ENCODE measurements at places on chromosomes 2 and 18.

GRCh38 chr2:44291281-44292248, 16.3 kb downstream of the SLC3A1 start:
- DNase-seq, result peak; percentile 38

GRCh38 chr2:229996320-229996719, 72.4 kb downstream of the SLC16A14 start:
- no peak for DNase-seq

DNA sequence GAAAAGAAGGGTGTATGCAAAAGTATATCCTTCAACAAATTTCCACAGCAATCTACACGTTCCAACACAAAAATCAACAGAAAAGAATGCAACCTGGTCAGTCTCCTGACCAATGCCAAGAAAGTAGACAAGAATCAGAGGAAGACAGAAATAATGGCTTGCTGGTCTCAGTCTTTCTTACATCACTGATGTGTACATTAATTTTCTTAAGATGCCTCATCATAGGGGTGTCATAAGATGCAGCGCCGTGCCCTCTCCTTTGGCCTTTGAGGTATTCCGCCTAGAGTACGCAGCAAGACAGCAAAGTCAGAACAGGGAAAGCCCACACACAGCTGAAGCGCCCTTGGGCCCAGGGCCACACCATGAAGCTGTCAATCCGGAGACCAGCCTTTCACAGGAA, 112.9 kb downstream of the RIF1 start:
- no peak for DNase-seq

GRCh38 chr2:119741868-119742267, 17.9 kb upstream of the PTPN4 start:
- no peak for DNase-seq

GRCh38 chr2:232263295-232263694, 115.3 kb upstream of the ALPP start:
- no peak for DNase-seq

- DNase-seq, result no peak
These were observed 81.2 kb downstream of the GPD2 start for GRCh38 chr2:156517419-156517818.

GRCh38 chr18:48840491-48840877, 110.3 kb downstream of the SMAD7 start:
- no peak for DNase-seq

DNA sequence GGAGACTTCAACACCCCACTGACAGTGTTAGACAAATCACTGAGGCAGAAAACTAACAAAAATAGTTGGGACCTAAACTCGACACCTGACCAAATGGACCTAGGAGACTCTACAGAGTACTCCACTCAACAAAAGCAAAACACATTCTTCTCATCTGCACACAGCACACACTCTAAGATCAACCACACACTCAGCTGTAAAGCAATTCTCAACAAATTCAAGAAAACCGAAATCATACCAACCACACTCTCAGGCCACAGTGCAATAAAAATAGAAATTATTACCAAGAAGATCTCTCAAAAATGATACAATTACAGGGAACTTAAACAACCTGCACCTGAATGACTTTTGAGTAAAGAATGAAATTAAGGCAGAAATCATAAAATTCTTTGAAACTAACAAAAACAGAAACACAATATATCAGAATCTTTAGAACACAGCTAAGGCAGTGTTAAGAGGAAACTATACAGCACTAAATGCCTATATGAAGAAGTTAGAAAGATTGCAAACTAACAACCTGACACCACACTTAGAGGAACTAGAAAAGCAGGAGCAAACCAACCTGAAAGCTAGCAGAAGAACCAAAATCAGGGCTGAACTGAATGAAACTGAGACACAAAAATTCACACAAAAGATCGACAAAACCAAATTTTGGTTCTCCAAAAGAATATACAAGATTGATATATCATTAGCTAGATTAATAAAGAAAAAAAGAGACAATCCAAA, 46.3 kb downstream of the RTTN start:
- no peak for DNase-seq

DNA sequence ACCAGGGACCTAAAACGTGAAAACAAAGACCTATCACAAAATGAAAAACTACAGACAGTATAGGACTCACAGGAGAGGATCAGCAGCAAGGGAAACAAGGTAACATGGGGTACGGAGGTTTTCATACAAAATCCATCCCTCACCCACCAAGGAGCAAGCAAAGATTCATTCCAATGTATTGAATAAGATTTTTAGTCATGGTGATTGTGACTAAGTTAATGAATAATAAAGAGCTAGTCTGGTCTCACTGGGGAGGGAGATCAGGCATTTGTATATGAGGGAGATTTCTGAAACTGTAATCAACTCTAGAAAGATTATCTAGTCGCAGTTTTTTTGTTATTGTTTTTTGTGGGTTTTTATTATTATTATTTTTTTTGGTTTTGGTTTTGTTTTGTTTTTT, 336.5 kb upstream of the MMADHC start:
- no peak for DNase-seq

DNA sequence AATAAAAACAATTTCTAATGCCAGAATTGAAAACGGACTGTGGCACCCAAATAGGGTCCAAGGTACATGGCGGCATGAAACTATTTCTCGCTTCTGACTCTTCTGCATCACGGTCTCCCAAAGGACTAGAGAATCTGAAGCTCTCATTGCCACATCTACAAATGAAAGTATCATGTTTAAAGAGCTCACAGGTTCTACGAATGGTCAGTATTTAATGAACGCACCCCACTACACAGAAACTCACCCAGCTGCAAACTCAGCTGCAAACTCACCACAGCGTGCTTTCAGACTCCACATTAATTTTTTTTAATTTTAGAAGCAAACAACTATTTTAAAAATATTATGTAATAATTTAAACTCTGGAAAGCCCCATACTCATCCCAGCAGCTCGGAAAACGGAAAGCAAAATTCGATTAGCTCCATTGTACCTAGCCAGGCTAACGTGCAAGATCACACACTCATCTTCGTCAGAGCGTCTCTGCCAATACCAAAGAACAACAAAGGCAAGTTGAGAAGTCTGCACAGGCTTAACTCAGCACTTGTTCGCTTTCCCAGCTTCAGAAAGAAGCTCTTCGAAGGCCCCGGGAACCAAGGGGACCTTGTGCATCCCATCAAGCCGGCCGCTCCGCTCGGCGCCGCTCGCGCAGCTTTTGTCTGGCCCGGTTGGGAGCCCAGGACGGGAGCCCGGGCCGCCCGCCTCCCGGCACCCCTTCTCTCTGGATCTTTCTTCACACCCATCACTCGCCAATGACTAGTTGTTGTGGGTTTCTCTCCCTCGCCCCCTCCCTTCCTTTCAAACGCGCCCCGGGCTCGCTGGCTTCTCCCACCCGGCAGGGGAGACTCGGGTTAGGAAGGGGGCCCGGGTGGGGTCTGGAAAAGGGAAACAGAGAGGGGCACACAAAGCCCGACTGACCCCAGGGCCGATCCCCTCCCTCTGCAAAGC, 785 bp downstream of the CLASP1 start:
- DNase-seq, result peak; percentile 58

- no peak for DNase-seq
These were observed 43.5 kb upstream of the ZNF397 start for GRCh38 chr18:35197296-35197695.

GRCh38 chr2:33496726-33497125, 20.3 kb downstream of the RASGRP3 start:
- no peak for DNase-seq

GRCh38 chr2:189540551-189540950, 40.0 kb downstream of the SLC40A1 start:
- no peak for DNase-seq

- DNase-seq, result no peak
These were observed 93.6 kb downstream of the SH3BP4 start for GRCh38 chr2:235045336-235045972.

GRCh38 chr18:56136105-56136504, 502.3 kb downstream of the TXNL1 start:
- no peak for DNase-seq

DNA sequence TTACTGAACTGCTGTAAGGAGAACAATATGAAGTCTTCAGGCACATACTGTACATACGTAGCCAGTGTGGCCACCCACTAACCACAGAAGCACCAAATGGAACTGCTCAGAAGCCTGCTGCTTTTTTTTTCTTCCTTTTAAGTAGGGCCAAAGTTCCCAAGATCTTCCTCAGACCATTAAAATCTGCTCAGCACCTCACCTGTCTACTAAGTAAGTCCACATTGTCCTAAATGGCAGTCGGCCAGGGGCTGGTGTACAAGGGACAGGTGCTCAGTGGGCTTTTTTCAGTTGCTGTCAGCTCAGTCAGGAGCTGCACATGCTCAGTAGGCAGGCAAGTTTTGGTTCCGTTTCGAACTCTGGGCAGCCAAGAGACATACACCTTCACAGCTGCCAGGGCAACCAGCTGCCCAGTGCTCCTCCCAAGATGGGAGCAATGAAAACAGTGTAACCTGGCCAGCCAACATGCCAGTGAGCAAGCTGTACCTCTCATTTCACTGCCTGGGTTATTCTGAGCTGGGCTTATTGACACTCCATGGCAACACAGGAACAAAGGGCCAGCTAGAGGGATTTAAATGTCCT, 86.1 kb downstream of the ACVR1 start:
- no peak for DNase-seq

- no peak for DNase-seq
These were observed 515.6 kb upstream of the NRP2 start for GRCh38 chr2:205166745-205167144.

DNA sequence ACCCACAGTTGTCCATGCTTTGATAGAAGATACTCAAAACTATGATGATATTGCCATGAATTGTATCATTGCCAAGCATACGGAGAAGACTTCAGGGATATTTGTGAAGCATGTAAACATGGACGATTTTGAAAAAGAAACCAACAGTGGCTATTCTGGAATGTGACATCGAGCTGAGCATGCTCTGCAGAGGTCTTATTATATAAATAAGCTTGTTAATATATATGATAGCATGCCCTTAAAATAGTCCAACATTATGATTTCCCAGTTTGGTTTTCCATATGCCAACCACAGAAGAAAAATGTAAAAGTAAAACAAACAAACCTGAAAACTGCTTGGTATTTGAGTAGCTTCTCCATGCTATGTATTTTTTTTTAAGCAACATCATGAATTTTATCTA, 159.1 kb downstream of the LNPK start:
- DNase-seq, result no peak

DNA sequence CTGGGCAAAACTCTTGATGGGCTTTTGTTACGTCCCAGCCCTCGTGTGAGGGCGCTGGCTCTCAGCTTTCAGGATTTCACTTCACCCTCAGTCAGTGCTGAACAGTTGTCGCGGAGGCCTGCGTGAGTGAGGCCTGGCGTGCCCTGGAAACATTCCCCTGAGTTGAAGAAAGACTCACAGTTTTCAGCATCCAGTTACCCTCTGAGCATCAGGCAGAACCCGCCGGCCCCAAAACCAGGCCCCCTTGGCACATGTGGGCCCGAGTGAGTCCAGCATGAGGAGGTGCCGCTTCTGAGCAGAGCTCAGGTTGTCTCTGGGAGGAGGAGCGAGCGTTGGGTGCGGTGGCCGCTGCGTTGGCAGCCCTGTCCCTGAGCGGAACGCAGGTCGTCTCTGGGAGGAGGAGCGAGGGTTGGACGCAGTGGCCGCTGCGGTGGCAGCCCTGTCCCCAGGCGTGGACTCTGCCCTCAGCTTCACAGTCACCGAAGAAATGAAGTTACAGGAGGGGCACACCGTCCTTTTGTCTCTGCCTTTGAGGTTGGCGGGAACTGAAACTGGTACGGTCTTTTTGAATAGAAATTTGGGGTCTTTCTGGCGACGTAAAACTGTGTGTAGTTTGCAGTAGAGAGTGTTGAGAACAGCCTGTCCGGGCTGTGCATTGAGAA, at the start of gene NEU4:
NEU4 (plus strand) TSS at position 473 of the 662 bp plus-strand sequence. CDS start 5,292 bp downstream, outside the sequence.
- DNase-seq, result peak; percentile 3

DNA sequence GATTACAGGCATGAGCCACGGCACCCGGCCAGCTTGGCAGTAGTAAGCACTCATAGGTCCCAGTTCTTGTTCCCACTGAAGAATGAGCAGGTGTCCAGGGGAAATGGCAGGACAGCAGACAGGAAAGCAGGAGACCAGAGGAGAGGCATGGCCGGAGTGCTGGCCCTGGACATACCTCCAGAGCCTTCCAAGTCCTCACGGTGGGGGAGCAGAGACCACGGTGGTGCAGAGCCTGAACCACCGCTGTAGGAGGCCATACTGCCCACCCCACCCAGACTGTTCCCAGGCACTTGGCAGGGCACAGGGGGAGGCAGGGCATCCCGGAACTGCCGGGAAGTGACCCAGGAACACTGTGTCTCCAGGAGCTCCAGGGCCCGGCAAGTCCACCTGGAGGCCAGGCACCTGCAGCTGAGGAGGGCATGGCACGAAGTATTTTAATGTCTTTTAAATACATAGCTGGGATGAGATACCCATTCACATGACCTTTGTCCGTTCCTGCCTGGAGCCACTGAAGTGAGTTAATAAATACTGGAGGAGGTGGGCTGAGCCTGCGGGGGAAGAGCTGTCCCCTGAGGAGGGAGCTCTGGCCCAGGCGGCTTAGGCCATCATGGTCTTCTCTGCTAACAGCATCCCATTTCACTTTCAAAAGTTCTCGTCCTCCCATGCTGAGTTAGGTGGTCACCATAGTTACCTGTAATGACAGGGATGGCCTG, 49.7 kb upstream of the TFCP2L1 start:
- DNase-seq, result no peak

DNA sequence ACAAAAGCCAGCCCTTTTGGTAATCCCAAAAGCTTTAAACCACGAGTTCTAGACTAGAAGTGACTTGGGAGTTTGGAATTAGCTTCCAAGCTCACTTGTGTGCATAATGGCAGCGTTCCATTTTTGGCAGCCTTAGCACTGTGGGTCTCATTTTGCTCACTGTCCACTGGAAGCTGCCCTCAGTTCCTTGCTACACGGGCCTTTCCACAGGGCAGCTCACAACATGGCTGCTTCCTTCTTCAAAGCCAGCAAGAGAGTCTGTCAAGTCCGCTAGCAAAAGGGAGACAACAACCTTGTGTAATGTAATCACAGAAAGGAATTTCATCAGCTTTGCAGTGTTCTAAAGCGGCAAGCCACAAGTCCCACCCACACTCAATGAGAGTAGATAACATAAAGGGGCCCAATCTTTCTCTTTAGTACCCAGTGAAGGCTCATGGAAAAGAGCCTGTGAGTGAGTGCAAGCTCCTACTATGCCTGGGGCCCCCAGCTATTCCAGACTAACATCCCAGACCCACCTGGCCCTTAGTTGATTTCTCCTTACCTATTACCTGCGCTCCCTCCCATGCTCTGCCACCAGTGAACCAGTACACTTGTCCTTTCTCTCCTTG, 239.7 kb upstream of the FBXO11 start:
- no peak for DNase-seq

GRCh38 chr18:38007026-38007425, 441.4 kb upstream of the CELF4 start:
- DNase-seq, result no peak

DNA sequence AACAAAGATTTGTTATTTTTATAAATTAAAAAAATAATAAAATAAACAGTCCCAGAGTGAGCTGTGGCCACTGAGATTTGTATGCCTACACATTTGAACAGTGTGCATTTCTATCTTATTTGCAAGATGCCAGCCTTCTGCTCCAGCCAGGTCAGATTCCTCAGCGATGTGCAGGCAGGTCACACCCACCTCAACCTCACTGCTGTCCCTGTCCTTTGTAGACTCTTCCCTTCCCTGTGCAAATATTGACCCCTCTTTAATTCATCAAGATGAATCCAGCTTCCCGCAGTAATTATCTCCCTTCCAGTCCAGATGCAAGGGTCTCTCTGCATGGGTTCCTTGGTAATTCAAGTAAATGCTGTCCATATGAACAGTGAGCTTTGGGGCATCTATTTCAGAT, 256.2 kb downstream of the PIEZO2 start:
- no peak for DNase-seq

GRCh38 chr2:216508229-216508628, 9.6 kb downstream of the RPL37A start:
- DNase-seq, result no peak

- DNase-seq, result peak; percentile 54
These were observed 1.4 kb downstream of the B3GNT2 start for GRCh38 chr2:62197011-62197924.

Data from endothelial cell (in vitro differentiated cells).